Cardiac septum (tissue), 1 donor: ENCODE measurements at places on chromosomes 4 and X. TPM values are rescaled to one million over a fixed set of nuclear protein-coding genes. Genes with fewer than 3 reads are reported as not detected.

- DNase-seq = peak; percentile 79
Measured at GRCh38 chr4:55396308-55397125, 760 bp downstream of the TMEM165 start.

GRCh38 chr4:152983221-152983620, 47.1 kb downstream of the FHDC1 start:
- peak; percentile 9 for DNase-seq

GRCh38 chr4:133800966-133801365, 400.6 kb downstream of the PABPC4L start:
- no peak for DNase-seq

DNA sequence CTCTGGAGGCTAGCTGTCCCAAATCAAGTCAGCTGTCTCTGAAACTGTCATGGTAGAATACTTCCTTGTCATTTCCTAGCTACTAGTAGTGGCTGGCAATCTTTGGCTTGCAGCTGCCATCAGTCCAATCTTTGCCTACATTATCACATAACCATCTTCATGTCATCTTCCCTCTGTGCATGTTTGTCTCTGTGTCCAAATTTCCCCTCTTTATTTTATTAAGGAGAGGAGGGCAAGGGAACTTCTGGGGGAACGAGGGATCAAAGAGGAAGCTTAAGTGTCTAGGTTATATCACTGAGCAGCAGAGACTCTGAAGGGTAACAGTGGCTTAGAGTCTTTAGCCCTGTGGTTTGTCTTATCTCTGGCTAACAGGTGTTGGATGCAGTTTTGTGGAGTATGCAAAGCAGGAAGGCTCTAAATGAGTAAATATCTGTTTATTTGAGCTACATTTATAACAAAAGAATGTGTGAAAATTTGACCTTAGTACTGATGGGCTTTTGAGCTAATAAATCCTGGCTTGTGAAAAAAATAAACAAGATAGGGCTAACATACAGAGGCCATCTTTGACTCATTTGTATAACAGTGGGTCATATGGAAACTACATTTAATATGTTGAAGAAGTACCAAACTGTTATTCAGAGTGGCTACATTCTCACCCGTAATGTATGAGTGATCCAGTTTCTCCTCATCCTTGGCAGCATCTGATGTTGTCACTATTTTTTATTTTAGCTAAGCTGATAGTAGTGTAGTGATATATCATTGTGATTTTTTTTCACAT, 49.4 kb upstream of the ENOX2 start:
- DNase-seq = no peak

- DNase-seq = no peak
Measured at GRCh38 chrX:31320740-31321139, 248.9 kb upstream of the FTHL17 start.

- DNase-seq = no peak
Measured at GRCh38 chr4:170111085-170111484, 21.3 kb upstream of the AADAT start.

DNA sequence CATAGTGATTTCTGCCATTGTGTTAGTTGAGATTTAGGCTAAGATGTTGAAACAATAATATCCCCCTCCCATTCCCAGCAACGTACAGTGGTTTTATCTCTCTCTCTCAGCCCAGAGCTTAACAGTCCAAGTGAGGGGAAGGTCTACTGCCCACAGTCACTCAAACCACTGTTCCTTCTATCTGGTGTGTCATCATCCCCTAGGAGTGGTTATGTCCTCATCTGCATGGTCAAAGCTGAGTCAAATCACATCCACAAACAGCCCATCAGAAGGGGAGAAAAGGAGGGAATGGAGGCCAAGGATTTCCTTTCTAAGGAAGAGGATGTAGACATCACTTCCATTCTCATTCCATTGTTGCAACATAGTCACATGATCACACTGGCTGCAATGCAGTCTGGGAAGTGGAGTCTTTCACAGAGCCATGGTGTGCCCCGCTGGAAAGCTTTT, 42.8 kb upstream of the CHRNA9 start:
- no peak for DNase-seq

DNA sequence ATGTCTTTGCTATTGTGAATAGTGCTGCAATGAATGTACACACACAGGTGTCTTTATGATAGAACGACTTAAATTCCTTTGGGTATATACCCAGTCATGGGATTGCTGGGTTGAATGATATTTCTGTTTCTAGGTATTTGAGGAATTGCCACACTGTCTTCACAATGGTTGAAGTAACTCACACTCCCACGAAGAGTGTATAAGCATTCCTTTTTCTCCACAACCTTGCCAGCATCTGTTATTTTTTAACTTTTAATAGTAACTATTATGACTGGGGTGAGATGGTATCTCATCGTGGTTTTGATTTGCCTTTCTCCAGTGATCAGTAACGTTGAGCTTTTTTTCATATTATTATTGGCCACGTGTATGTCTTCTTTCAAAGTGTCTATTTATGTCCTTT, 17.6 kb upstream of the DCUN1D4 start:
- no peak for DNase-seq

GRCh38 chrX:97479106-97479890, 595.6 kb downstream of the RPA4 start:
- DNase-seq = no peak

- DNase-seq = no peak
Measured at GRCh38 chr4:90603540-90603939, 476.3 kb downstream of the CCSER1 start.

GRCh38 chrX:155747520-155747919, 133.6 kb upstream of the VAMP7 start:
- DNase-seq = no peak

GRCh38 chr4:112296949-112297880, at the start of gene ALPK1:
TSS of gene ALPK1 (plus strand) at chr4:112297369.
- DNase-seq = no peak

DNA sequence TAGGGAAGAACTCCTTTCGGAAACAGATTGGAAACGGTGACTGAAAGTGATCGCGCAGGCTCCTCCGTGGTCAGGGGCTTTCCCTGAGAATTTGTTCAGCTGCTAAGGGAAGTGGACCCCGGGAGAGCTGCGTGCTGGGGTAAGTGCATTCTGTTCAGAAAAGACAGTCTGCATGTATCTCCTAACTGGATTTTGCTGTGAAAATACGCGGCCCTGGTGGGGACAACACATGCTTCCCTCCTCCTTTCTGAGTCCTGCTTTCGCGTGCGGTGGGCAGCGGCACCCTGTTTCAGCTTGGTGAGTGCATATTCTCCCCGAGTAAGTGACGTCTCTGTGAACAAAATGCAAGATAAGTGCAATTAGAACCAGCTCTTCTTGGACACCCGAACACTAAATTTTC, 195.6 kb downstream of the STIM2 start:
- DNase-seq = no peak

The ARSH gene
- not detected for total RNA-seq

The ASB11 gene
- total RNA-seq = 60.8 TPM

The GATB gene
- 75.1 TPM for total RNA-seq

The CLRN2 gene
- not detected for total RNA-seq

The PALLD gene
- total RNA-seq = 705 TPM

The CSAG2 gene
- not detected for total RNA-seq
